ENCODE measurements at places on chromosomes 11 and 22.

DNA sequence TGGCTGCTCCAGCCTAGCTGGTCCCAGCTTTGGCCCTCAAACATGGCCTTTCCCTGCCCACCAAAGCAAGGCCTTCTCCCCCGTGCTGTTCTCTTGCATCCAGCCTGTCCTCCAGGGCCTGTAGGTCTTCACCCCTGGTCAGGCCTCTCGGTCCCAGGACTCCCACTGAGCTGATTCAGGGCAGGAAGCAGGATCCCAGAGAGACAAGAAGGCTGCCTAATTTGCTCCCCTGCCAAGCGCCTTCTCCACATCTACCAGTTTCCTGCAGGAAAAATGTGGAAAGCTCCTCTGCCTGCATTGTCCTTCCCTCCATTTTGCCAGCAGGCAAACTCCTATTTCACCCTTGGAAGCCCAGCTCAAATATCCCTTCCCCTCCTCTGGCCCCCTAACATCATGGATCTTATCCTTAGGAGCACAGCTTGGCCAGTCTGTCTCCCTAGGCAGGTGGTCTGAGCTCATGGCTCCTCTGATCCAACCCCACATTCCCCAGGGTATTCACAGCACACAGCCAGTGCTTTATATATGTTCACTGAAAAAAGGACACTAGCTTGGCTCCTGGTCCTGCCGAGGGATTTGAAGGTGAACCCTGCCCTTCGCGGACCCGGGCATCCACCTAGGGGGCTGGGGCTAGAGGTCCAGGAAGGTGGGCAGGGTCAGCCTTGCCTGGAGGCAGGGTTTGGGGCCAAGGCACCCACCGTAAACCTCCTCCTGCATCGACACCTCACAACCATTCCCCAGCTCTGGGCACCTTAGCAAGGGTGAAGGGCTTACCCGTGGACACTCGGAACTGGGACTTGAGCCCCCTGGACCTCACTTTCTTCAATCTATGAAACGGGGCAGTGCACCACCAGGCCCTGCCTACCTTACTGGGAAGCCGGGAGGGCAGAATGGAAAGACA, 968 bp downstream of the RHBDD3 start:
- DNase-seq, result no peak

- peak; percentile 9 for DNase-seq
Observed at GRCh38 chr11:105862736-105863367, 159.2 kb downstream of the MSANTD4 start.

DNA sequence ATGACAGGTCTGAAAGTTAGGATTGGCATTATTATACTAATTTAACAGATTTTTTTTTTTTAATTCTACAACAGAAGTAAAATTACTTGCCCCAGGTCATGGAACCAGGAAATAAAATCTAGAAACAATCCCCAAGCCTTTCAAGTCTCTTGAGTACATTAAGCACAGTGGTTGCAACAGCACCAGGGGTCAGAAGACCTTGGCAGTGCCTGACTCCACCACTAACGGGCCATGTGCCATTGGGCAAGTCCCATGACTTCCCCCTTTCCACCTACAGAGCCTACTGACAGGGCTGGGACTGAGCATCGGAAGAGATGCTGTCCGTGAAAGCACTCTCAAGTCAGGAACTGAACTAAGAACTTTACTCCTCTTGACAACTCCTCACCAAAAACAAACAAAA, 98.6 kb upstream of the AKIP1 start:
- no peak for DNase-seq

DNA sequence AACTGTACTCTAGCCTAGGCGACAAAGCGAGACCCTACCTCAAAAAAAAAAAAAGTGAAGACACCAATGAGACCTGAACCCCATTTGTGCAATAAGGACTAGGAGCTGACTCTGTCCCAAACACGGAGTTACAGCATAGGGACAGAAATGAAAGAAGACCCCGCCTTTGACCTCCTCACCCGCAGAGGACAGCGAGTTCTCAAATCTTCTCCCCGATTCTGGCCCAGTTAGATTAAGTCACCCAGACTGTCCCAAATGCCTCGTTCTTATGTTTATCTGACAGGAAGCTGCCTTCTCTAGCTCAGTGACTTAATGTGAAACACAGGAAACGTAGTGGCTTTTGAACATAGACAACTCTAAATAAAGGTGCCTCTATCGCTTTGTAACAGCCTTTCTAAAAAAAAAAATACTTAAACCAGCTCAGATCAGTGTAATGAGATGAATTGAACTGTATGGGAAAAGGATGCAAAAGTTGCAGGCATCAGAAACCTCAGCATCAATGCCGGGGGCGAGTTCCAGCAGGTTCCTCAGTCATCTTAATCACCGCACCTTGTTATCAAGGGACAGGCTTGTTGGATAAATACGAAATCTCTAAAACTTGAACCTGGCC, 10.6 kb downstream of the MYH9 start:
- DNase-seq, result no peak

DNA sequence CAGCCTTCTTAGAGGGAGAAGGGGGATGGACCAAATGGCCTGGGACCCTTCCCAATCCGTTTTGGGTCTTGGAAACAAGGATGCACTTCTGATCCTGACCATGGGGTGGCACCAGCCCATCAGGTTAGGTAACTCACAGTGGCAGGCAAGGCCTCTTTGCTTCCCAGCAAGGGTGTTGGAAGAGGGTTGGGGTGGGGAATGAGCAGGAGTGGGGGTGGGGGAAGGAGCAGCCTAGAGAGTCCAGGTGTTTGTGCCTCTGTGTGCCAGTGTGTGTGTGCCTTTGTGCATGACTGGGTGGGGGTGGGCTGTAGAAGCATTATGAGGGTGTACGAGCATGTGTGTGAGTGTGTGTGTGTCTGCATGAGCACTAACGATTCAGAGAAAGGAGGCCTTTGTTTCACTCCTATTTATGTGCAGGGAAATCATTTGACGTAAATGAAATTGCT, 213.1 kb downstream of the INSC start:
- no peak for DNase-seq

GRCh38 chr22:28034760-28035401, 115.8 kb upstream of the PITPNB start:
- no peak for DNase-seq

GRCh38 chr11:62073061-62073460, 50.8 kb upstream of the INCENP start:
- DNase-seq, result no peak

- no peak for DNase-seq
Observed at GRCh38 chr11:59584294-59584693, 31.3 kb downstream of the OSBP start.

GRCh38 chr11:28621753-28622152, 513.6 kb downstream of the METTL15 start:
- no peak for DNase-seq

DNA sequence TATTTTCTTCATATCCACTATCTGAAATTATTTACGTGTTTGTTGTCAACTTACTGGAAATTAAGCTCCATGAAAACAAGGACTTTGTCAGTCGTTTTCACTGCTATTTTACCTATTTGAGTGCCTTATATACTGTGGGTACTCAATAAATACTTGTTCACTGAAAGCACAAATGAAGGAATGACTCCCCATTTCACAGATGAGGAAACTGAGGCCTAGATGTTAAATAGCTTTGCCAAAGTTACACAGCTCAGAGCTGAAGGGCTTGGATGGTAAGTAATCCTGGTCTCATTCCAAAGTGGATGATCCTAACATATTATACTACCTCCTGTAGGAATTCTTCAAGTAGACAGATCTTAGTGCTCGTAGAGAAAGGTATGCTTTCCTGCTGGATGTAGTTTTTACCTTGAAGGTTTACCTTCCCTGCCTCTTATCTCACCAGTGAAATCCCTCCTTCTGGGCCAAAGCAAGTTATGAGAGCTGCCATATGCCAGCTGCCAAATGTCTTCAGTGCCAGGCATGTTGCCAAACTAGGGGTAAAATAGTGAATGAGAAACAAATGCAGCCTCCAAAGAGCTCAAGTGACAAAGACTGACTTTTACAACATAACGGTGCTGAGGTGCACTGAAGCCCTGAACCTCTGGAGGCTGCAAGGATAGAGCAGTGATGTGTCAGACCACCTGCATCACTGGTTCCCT, 129.7 kb downstream of the TRIM44 start:
- no peak for DNase-seq

- DNase-seq, result no peak
Observed at GRCh38 chr22:31106001-31106571, 1.3 kb downstream of the SELENOM start.

DNA sequence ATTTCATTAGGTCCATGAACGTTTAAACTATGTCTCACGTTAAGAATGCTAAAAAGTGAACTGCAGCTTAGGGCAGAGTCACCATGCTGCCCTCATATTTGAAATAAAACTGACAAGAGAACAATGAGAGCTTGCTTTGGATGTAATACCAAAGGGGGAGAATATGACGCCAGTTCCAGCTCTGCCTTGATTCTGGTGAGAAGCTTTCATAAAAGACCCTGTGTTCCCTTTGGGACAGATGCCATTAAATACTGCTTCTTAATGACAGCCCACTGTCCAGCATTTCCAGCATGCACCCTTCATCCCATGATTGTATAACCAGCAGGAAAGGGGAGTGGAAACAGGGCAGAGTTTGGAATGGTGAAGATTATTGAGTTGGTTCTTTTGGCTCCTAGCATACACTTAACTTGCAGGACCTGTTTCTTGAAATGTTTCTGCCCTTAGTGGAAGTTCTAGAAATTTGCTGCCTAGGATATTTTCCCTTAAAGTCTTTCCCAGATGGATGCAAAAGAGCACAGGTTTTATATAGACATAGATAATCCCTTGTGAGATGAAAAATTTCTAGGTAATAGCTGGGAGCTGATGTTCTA, 139.3 kb upstream of the LDLRAD3 start:
- no peak for DNase-seq

DNA sequence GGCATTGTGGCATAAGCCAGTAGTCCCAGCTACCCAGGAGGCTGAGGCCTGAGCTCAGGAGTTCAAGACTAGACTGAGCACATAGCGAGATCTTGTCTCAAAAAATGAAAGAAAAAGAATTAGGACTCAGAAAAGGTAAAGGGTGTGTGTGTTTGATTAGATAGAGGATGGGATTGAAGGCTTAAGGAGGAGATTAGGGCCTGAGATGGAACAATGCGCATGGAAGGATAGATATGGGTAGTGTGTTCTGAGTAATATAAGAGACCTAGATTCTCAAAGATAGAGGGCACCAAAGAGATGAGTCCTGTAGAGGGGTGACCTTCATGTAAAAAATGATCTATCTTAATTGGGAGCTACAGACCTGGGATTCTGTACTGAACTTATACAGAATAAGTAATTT, 17.3 kb upstream of the RAB30 start:
- DNase-seq, result no peak

DNA sequence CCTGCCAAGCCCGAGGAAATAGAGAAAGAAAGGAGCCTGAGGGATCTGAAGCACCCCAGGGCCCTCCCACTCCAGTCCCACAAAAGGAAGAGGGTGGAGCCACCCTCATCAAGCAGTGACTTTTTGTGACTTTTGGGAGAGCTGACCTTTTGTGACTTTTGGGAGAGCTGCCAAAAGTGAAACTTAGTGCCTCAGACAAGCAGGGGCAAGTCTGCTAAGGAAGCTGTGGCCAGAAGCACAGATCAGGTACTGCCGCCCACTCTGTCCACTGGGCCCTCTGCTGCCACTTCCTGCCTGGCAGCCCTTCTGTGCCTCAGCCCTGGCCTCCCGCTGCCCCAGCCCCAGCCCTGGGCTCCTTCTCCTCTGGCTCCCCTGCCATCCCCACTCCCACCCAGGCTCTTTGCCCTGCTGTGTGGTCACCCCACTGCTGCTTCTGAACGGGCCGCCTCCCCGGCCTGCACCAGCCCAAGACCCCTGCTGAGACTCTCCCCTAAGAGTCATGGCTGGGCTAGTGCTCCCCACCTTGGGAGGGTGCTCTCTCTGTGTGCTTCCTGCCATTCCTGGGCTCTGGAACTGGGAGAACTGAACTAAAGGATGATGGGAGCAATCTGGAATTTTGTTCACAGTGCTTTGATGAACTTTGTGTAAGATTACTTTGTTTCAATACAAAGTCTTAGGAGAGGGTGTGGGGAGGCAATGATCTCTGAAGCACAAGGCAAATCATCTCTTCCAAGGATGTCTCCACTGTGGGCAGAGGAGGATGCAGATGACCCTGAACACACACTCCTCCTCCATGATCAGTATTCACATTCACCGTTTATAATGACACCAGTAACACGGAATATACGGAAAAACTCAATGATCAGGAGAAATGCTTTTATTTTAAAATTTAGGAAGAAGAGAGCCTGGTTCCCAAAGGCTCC, at the start of gene APOBEC3H:
APOBEC3H (plus strand) TSS at position 147 of the 923 bp plus-strand sequence. CDS start 3,035 bp downstream, outside the sequence.
- DNase-seq, result no peak

- no peak for DNase-seq
Observed at GRCh38 chr22:24090581-24090980, 79.5 kb downstream of the CABIN1 start.

- DNase-seq, result no peak
Observed at GRCh38 chr11:16997624-16998023, 16.6 kb downstream of the PLEKHA7 start.

DNA sequence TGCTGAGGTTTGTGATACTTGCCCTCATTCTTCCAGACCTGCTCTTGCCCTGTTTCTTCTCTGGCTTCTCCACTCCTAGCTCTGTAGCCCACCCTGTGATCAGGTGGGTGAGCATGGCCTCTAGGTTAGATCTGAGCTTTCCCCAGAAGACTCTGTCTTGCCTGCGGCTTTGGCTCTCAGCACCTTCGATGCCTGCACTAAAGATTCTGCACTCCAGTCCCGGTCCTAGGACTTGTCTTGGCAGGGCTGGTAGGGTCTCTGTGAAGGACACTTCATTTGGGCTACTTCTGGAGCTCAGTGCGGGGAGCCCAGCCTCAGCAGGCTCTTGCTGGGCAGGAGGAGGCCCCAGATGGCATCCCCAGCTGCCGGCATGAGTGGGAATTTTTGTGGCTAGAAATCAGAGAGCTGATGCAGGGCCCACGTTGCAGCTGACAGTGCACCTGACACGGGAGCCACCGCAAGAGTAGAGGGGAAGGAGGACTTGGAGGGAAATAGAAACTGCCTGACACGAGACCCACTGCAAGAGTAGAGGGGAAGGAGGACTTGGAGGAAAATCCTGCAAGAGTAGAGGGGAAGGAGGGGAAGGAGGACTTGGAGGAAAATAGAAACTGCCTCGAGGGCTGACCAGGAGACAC, 226.9 kb upstream of the B3GAT1 start:
- DNase-seq, result no peak

DNA sequence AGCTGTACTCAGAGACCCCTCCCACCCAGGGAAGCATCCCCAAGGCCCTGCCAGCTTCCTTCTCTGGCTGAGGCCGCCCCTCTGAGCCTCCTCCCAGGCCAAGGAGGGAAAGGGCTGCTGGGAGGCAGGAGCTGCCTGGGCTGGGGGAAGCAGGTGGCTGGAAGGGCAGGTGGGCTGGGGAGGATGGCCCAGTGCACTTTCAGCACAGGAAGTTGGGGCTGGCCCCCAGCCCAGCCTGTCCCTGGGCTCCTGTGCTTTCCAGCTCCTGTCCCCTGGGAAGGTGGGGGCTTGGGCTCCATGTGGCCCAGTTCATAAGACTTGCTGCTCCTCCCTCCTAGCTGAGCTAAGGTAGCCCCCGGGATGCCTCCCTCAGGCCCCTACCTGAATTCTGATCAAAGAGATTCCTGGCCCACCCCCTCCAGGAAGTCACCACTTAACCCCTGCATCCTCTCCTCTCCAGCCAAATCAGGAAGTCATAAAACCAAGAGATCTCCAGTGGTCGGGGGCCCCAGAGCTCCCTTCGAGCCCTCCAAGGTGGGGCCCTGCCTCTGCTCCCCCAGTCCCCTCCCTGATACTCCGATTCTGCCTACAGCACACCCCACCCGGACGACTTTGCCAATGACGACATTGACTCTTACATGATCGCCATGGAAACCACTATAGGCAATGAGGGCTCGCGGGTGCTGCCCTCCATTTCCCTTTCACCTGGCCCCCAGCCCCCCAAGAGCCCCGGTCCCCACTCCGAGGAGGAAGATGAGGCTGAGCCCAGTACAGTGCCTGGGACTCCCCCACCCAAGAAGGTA, 4.9 kb downstream of the PPP1CA start:
- DNase-seq, result no peak
